ENCODE measurements at places on chromosomes 3 and 15. TPM values are rescaled to one million over a fixed set of nuclear protein-coding genes. Genes with fewer than 3 reads are reported as not detected.

Gene KNG1
- polyA plus RNA-seq, result not detected

DNA sequence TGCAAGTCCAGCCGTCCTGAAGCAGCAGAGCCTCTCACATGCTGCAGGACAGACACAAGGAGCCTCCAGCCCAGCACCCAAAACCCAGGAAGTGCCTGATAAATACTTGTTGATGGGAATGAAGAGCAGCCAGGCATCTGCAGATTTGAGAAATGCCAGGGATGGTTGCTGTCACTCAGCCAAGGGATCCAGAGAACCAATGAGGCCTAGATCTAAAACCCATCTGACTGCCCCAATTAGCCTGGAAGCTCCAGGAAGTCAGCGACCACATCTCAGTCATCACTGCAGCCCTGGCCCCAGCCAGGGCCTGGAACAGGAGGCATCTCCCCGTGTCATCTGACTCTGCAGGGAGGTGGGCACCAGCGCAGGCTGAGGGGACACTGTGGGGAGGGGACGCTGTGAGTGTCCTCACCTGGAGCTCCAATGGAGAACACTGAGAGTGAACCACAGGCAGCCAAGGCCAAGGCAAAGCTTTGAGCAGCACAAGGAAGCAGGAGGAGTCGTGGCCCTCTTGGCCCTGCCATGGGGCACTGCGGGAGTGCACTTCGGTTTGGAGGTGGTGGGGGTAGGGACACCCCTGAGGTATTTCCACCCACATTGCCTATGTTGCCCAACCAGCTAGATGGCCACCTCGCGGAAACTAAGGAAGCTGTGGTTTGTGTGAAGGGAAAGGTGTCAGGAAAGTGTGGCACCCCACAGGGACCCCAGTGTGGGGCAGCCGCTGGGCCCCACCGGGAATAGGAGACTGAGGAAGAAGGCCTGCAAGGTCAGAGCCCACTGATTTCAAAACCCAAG lies 229.5 kb downstream of the VPS13C start:
- H3K4me3 ChIP-seq, result no peak overlapping the region
- no peaks in the 10 kb centered on the region for H3K4me1 ChIP-seq
- DNase-seq, result no peak
- H3K27me3 ChIP-seq, result no peaks in the 10 kb centered on the region

DNA sequence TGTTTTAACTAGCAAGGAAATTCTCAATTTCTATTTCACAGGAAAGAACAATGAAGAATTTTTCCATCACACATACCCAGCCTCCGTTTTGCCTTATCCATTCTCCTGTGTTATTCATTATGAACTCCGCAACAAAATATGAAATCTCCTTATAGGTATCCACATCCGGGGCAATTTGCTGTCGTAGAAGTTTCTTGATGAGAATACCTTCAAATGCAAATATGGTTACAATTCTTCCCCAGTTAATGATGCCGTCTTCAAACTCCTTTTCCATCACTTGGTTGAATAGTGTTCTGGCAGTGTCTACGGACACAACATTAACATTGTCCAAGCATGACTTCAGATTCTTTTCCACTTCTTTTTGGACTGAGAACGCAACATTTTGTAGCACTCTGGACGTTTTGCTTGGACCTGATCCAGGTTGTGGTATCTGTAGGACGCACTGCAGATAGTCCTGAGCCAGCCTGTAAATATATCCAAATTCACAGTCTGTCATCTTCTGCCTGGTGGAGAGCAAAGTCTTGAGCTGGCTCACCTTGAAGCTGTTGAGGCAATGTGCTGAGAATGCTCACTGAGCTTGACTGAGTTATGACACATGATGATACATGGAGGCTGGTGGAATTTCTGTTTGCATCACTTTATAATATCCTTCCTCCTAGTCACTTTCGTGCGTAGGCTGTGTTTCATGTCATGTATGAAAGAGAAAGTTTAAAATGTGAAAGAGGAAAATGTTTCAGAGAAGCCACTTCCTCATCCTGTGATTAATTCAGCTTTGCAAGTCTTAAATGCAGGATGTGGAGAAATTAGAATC lies at the start of gene BCL2A1:
BCL2A1 (minus strand) TSS at position 573 of the 811 bp plus-strand sequence; CDS start at position 496, 77 bp downstream.
- no peak within 1 kb of the TSS for H3K4me3 ChIP-seq
- no peak within 1 kb of the TSS for H3K27ac ChIP-seq
- no peak for DNase-seq
- H3K36me3 ChIP-seq, result no peaks in the 10 kb centered on the region
- no peaks in the 10 kb centered on the region for H3K27me3 ChIP-seq

GRCh38 chr3:38169027-38169317 lies 3.6 kb downstream of the OXSR1 start:
- no peaks in the 10 kb centered on the region for H3K36me3 ChIP-seq
- H3K4me3 ChIP-seq, result no peak overlapping the region
- H3K4me1 ChIP-seq, result peaks cover 9% of the 10 kb centered on the region
- H3K27me3 ChIP-seq, result no peaks in the 10 kb centered on the region
- DNase-seq, result no peak

DNA sequence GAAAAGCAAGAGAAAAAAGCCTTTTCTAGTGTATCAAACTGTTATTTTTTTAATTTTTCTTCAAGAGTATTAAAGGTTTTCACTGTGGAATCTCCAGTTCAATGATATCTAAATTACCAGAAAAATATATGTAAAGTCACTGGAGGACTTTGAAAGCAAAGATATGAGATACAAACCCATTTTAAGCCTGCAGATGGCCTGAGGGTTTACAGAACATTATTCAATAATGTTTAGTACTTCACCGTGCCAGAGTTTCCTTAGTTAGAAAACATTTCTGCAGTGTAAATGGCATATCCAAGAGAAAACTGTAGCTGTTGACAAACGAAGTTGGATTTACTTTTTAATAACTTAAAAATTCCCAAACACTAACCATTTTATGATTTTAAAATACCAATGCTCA lies 529.4 kb upstream of the AGTR1 start:
- H3K4me3 ChIP-seq, result no peak overlapping the region
- no peaks in the 10 kb centered on the region for H3K36me3 ChIP-seq
- H3K27ac ChIP-seq, result no peak overlapping the region
- no peak for DNase-seq
- no peaks in the 10 kb centered on the region for H3K27me3 ChIP-seq
- no peaks in the 10 kb centered on the region for H3K4me1 ChIP-seq

Gene CD200R1
- 2.8 TPM for polyA plus RNA-seq

DNA sequence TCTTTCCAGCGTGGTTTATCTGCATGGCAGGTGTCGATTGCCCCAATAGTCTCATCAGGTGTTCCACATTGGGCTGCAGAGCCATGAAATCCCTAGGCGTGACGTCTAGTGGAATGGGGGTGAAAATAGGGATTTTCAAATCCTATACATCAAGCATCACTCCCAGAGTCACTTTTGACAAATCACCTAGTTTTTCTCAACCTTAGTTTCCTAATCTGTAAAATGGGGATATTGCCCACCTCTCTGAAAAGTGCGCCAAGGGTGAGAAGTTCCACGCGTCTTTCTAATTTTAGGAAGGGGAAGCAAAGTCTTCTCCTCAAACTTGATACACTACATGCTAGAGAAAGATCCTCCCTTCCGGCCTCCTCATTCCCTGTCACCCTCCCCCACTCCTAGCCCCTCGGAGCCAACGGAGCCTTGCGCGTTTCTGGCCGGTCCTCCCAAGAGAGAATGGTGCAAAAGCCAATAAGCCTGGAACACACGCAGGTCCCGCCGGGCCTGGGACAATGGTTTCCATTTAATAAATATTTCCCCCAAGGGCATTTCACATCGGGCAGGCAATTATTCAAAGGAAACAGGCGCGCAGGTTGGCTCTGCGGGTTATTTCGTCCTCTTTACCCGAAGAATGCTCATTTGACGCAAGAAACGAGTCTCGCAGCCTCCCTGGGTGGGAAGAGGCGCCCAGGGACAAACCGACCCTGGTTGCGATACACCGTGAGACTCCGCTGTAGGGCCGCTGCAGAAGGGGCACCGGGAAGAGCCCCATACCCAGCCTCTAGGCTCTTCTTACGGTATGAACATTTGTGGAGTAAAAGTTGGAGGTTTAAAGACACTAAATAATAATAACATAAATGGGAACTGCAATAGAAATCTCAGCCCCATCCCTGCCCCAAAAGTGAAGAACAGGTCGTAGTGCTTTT lies 1.2 kb upstream of the SOX14 start:
- H3K36me3 ChIP-seq, result no peaks in the 10 kb centered on the region
- no peaks in the 10 kb centered on the region for H3K4me1 ChIP-seq
- no peak overlapping the region for H3K4me3 ChIP-seq
- DNase-seq, result no peak
- H3K27me3 ChIP-seq, result no peaks in the 10 kb centered on the region

GRCh38 chr3:109025896-109026295 lies 72.2 kb upstream of the GUCA1C start:
- no peak for DNase-seq
- H3K27me3 ChIP-seq, result no peaks in the 10 kb centered on the region
- no peak overlapping the region for H3K27ac ChIP-seq
- no peak overlapping the region for H3K4me3 ChIP-seq

Gene TNNC1
- 1.6 TPM for polyA plus RNA-seq

DNA sequence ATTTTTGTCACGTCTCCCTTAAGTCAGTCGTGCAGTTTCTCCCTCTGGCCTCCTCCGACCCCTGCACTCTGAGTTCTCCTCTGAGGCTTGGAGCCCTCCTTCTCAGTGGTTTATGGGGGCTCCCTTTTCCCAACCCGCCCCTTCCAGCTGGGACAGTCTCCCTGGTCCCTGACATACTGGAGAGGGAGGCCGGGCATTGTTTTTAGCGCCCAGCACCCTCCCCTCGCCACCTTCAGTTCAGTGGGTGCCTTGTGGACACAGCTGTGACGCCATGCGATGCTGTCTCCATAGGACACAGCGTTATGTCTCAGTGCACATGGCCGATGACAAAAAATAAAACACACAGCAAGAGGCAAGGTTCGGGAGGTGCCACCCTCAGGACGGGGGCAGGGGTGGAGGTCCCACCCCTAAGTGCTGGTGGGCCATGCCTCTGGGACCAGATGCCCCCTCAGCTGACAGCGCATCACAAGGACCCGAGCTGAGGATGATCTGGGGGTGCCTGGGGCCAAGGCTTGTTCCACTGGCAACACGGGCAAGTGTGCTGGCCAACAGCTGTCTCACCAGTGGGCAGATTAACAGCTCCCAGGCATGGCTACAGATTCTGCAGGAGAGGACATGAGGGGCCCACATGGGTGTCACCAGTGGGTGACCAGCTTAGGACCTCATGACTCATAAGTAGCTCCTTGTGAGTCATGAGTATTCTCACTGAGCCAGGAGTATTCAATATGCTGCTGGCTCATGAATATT lies 81.6 kb downstream of the PLXNA1 start:
- no peak for DNase-seq
- H3K27ac ChIP-seq, result no peak overlapping the region
- no peaks in the 10 kb centered on the region for H3K27me3 ChIP-seq
- no peaks in the 10 kb centered on the region for H3K4me1 ChIP-seq

- H3K4me1 ChIP-seq, result peaks cover 3% of the 10 kb centered on the region
- H3K27ac ChIP-seq, result peak overlapping the region; percentile 80
- no peaks in the 10 kb centered on the region for H3K36me3 ChIP-seq
- DNase-seq, result peak; percentile 91
- no peak overlapping the region for H3K4me3 ChIP-seq
These were observed 50.8 kb downstream of the GXYLT2 start for GRCh38 chr3:72938471-72939265.

Gene PGBD4
- 1.0 TPM for polyA plus RNA-seq

Gene USP13
- 7.0 TPM for polyA plus RNA-seq

- H3K4me1 ChIP-seq, result no peaks in the 10 kb centered on the region
- H3K27ac ChIP-seq, result no peak overlapping the region
- DNase-seq, result no peak
These were observed 17.6 kb upstream of the SLC4A7 start for GRCh38 chr3:27501759-27502158.

- no peaks in the 10 kb centered on the region for H3K27me3 ChIP-seq
- no peak for DNase-seq
- no peak overlapping the region for H3K27ac ChIP-seq
- no peak overlapping the region for H3K4me3 ChIP-seq
These were observed 7.0 kb downstream of the RTP3 start for GRCh38 chr3:46504789-46505188.

Measured in ovary (tissue), 10 donors.